Stomach (tissue), 19 donors: ENCODE measurements at places on chromosomes 2 and 18.
A peak's percentile ranks its signal among the peaks of the same experiment; 100 is the strongest.

GRCh38 chr2:215966274-215966673, 47.1 kb downstream of the MREG start:
- H3K27me3 ChIP-seq = no peaks in the 10 kb centered on the region
- H3K27ac ChIP-seq = no peak overlapping the region
- no peak for DNase-seq
- H3K4me3 ChIP-seq = no peak overlapping the region

DNA sequence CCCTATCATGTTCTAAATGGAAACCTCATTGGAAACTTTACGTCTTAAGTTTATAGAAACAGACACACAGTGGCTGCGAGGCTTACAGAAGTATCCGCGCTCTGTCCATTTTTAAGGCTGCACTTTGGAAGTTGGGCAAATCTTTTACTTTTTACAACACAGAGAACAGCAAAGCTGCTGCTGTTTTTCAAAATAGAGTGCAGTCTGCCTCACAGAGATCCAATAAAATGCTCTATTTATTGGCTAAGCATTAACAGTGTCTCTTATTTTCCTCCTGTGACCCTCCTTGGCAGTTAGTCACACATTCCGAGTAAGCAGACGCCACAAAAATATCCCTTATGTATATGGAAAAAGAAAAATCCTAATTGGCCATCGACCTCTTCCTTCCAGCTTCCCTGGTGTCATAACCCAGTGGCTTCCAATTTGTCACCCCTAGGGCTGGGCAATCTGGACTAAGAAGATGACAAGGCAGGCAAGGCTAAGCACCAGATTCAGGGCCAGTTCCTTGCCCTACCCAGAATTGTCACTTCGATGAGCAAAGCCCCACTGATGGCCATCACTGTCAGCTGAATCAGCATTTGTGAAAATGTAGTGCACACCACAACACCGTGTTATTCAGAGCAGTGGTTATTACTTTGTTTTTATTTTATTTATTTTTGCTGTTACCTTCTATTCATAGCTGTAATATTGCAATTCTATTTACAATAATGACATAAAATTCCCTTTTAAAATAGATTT, 47.7 kb upstream of the MEIS1 start:
- H3K27ac ChIP-seq = no peak overlapping the region
- no peaks in the 10 kb centered on the region for H3K36me3 ChIP-seq
- no peaks in the 10 kb centered on the region for H3K27me3 ChIP-seq
- H3K4me1 ChIP-seq = no peaks in the 10 kb centered on the region

- H3K27me3 ChIP-seq = no peaks in the 10 kb centered on the region
- no peak overlapping the region for H3K27ac ChIP-seq
- no peaks in the 10 kb centered on the region for H3K4me1 ChIP-seq
- no peak overlapping the region for H3K4me3 ChIP-seq
- H3K36me3 ChIP-seq = no peaks in the 10 kb centered on the region
- DNase-seq = no peak
Measured at GRCh38 chr18:55073834-55074233, 114.6 kb upstream of the CCDC68 start.

- H3K36me3 ChIP-seq = no peaks in the 10 kb centered on the region
- no peak overlapping the region for H3K4me3 ChIP-seq
- H3K27me3 ChIP-seq = no peaks in the 10 kb centered on the region
- DNase-seq = no peak
- no peak overlapping the region for H3K27ac ChIP-seq
Measured at GRCh38 chr2:25430556-25430955, 88.8 kb upstream of the DNMT3A start.

GRCh38 chr2:136534811-136535210, 230.5 kb upstream of the THSD7B start:
- no peaks in the 10 kb centered on the region for H3K36me3 ChIP-seq
- H3K27ac ChIP-seq = no peak overlapping the region
- H3K27me3 ChIP-seq = no peaks in the 10 kb centered on the region
- H3K4me3 ChIP-seq = no peak overlapping the region
- no peaks in the 10 kb centered on the region for H3K4me1 ChIP-seq
- no peak for DNase-seq

DNA sequence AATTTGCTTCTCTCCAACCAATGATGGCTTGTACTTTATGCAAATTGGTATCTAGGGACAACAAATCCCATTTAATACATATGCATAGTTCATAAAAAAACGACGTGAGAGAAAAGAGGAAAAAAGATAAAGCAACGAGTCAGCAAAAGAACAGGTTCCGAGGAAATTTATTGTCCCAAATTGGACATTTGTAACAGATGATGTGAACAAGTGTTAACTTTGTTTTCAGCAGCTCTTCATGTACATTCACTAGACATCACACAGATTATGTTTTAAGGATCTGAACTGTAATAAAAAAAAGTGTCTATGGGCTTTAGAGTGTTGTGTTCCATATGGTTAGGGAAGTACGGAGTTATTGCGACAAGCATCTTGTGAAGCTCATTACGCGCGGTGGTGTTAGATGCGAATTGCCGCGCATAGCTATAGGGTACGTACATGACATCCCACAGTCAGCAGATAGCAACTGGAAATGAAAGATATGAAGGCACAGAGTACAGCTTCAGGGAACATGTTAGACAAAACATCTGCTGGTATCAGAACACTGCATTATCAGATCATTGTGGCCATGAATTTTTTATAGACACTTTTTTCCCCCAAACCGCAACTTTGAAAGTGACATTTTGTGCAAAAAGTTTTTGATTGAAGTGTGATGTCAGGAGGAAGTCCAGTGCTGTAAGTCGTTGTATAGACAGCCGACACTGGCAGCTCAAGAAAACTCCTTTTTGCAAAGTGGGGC, 1073.1 kb upstream of the FANCL start:
- no peak overlapping the region for H3K27ac ChIP-seq
- H3K4me3 ChIP-seq = no peak overlapping the region
- no peak for DNase-seq
- H3K27me3 ChIP-seq = no peaks in the 10 kb centered on the region
- no peaks in the 10 kb centered on the region for H3K36me3 ChIP-seq
- no peaks in the 10 kb centered on the region for H3K4me1 ChIP-seq

- H3K4me3 ChIP-seq = no peak overlapping the region
- H3K36me3 ChIP-seq = no peaks in the 10 kb centered on the region
- no peak for DNase-seq
Measured at GRCh38 chr2:152974146-152974545, 255.7 kb downstream of the ARL6IP6 start.

GRCh38 chr2:44651974-44652373, 289.5 kb upstream of the SIX3 start:
- no peaks in the 10 kb centered on the region for H3K36me3 ChIP-seq
- no peak overlapping the region for H3K27ac ChIP-seq
- H3K4me1 ChIP-seq = no peaks in the 10 kb centered on the region
- no peak for DNase-seq

- no peak for DNase-seq
- H3K36me3 ChIP-seq = no peaks in the 10 kb centered on the region
- H3K27ac ChIP-seq = no peak overlapping the region
Measured at GRCh38 chr2:3222636-3223035, 155.0 kb downstream of the EIPR1 start.

GRCh38 chr18:1150344-1150743, 245.7 kb downstream of the ADCYAP1 start:
- no peak overlapping the region for H3K4me3 ChIP-seq
- H3K4me1 ChIP-seq = no peaks in the 10 kb centered on the region
- no peaks in the 10 kb centered on the region for H3K27me3 ChIP-seq
- H3K27ac ChIP-seq = no peak overlapping the region
- DNase-seq = no peak

DNA sequence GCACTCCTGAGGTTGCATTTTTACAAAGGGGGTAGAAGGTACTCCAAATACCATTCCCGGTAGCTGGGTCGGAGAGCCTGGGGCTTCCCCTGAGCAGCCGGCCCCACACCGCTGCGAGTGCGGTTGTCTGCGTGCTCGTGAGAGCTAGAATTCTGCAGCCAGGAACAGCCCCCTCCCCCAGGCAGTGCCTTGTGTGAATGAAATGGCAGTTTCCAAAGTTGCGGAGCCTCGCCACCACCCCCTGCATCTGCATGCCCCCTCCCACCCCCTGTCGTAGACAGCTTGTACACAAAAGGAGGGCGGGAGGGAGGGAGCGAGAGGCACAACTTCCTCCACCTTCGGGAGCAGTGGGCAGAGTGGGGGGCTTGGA, 1.1 kb downstream of the MYCN start:
- no peak for DNase-seq
- H3K36me3 ChIP-seq = no peaks in the 10 kb centered on the region
- H3K4me1 ChIP-seq = peaks cover 47% of the 10 kb centered on the region
- peak overlapping the region; percentile 54 for H3K4me3 ChIP-seq
- peak overlapping the region; percentile 73 for H3K27ac ChIP-seq
- H3K27me3 ChIP-seq = peaks cover 58% of the 10 kb centered on the region

GRCh38 chr2:227000123-227000522, 163.9 kb downstream of the COL4A4 start:
- no peak overlapping the region for H3K4me3 ChIP-seq
- no peak for DNase-seq
- H3K4me1 ChIP-seq = no peaks in the 10 kb centered on the region
- peaks cover 22% of the 10 kb centered on the region for H3K36me3 ChIP-seq

DNA sequence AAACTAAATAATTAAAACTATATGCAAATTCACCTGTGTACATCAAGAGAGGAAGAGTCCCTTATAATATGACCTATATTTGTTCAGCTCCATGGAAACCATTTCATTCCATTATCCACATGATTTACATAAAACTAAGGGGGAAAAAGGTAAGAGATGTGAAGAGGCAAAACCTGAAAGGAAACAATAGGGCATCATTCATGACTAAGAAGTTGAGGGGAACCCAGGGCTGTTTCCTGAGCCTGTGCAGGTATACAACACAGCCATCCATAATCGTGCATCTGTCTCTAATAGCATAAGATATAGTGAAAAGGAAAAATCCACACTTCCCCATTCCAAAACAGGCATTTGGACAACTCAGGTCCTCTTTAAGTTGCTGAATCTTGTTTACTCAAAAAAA, 151.3 kb downstream of the NR4A2 start:
- no peaks in the 10 kb centered on the region for H3K36me3 ChIP-seq
- peak overlapping the region; percentile 73 for H3K27ac ChIP-seq
- no peak overlapping the region for H3K4me3 ChIP-seq
- no peak for DNase-seq

- no peak overlapping the region for H3K4me3 ChIP-seq
- H3K4me1 ChIP-seq = no peaks in the 10 kb centered on the region
- no peaks in the 10 kb centered on the region for H3K27me3 ChIP-seq
Measured at GRCh38 chr18:23213200-23213599, 77.9 kb downstream of the CABLES1 start.

GRCh38 chr18:4119127-4119648, 335.9 kb downstream of the DLGAP1 start:
- no peak overlapping the region for H3K27ac ChIP-seq
- no peak overlapping the region for H3K4me3 ChIP-seq
- no peak for DNase-seq
- H3K27me3 ChIP-seq = no peaks in the 10 kb centered on the region
- H3K4me1 ChIP-seq = no peaks in the 10 kb centered on the region
- H3K36me3 ChIP-seq = no peaks in the 10 kb centered on the region

- no peak for DNase-seq
- H3K36me3 ChIP-seq = no peaks in the 10 kb centered on the region
- peak overlapping the region; percentile 95 for H3K27ac ChIP-seq
- H3K27me3 ChIP-seq = no peaks in the 10 kb centered on the region
Measured at GRCh38 chr2:101311696-101312017, 3.2 kb upstream of the RNF149 start.

DNA sequence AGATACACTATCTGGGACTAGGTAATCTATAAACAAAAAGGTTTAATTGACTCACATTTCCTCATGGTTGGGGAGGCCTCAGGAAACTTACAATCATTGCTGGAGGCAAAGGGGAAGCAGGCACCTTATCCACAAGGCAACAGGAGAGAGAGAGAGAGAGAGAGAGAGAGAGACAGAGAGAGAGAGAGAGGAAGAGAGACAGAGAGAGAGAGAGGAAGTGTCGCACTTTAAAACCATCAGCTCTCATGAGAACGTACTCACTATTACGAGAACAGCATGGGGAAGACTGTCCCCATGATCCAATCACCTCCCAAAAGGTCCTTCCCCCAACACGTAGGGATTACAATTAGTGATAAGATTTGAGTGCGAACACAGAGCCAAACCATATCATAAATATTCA, 253.5 kb upstream of the TRIB2 start:
- no peak for DNase-seq
- H3K4me3 ChIP-seq = no peak overlapping the region
- no peaks in the 10 kb centered on the region for H3K27me3 ChIP-seq
- peaks cover 8% of the 10 kb centered on the region for H3K4me1 ChIP-seq

GRCh38 chr2:122340246-122340645, 584.8 kb downstream of the TSN start:
- DNase-seq = no peak
- no peaks in the 10 kb centered on the region for H3K27me3 ChIP-seq
- no peaks in the 10 kb centered on the region for H3K4me1 ChIP-seq
- no peak overlapping the region for H3K4me3 ChIP-seq
- no peak overlapping the region for H3K27ac ChIP-seq

GRCh38 chr18:2572171-2572569, 813 bp downstream of the NDC80 start:
- no peak overlapping the region for H3K27ac ChIP-seq
- H3K4me3 ChIP-seq = no peak overlapping the region
- H3K36me3 ChIP-seq = peaks cover 3% of the 10 kb centered on the region

DNA sequence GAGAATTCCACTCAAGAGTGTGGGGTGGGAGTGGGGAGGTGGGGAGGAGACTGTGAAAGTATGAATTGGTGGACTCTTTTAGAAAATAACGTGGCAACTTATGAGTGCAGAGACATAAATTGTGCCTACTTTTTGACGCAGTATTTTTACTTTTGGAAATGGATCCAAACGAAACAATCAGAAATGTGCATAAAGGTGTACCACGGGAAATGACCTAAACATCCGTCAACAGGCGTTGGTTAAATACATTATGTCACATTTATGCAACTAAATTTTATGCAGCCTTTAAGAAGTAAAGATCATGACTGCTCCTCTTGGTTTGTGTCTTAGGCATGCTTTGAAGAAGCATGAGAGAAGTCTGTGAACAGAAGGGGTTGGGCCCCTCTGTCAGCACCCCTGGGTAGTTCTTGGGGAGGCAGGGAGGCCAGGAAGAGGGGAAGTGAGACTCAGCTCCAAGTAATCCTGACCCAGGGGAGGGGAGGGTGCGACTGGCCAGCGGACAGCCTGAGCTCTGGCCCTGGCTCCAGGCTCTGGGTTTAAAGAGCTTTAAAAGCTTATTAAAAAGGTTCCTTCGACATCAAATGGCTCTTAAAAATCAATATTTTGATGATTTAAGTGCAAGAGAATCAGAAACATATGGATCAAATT, 126.4 kb upstream of the HAAO start:
- no peak for DNase-seq
- no peak overlapping the region for H3K4me3 ChIP-seq
- H3K27ac ChIP-seq = no peak overlapping the region
- peaks cover 45% of the 10 kb centered on the region for H3K4me1 ChIP-seq
- H3K36me3 ChIP-seq = no peaks in the 10 kb centered on the region

DNA sequence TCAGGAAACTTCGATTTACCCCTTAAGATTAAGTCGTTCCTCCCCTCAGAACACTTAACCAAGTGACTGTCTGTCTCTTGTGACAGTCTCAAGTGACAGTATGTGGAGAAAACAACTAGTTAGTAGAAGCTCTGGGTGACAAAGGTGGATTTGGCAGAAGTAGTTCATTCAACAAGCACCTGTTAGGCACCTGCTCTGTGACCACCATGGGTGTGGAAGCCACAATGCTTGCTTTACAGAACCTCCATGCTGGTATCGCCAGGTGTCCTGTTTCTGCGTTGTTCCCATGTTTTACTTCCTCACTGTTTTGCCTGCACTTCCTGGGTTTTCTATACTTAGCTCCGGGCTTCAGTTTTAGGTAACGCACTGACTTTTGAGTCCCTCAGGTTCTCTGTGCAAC, 337.4 kb upstream of the DCC start:
- no peaks in the 10 kb centered on the region for H3K4me1 ChIP-seq
- H3K36me3 ChIP-seq = no peaks in the 10 kb centered on the region
- no peaks in the 10 kb centered on the region for H3K27me3 ChIP-seq
- H3K27ac ChIP-seq = no peak overlapping the region
- DNase-seq = no peak
